Type B pancreatic cell (in vitro differentiated cells): ENCODE measurements at places on chromosomes 1 and 21. TPM values are rescaled to one million over a fixed set of nuclear protein-coding genes. Genes with fewer than 3 reads are reported as not detected.

NPR1 gene
- 2.2 and 2.4 TPM in 2 replicates for total RNA-seq

DNA sequence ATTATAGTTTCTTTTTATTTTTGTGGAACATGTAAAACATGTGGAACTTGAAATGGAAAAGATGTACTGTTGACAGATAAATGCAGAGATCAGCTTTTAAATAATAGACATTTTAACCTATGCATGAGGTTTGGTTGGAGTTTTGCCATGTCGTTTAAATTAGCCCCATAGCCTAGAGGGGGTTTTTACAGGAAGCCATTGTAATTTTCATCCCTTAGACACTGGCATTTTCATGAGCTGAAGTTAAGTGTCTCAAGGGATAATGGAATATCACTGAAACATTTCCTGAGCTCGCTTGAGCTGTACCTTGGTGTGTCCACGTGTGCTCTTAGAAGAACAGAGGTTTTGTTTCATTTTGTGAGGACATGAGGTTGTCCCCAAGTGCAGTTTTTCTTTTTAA, 54.2 kb downstream of the HMCN1 start:
- H3K4me1 ChIP-seq: peaks cover 21% of the 10 kb centered on the region
- H3K27ac ChIP-seq: no peak overlapping the region
- no peaks in the 10 kb centered on the region for H3K36me3 ChIP-seq

ZSWIM5 gene
- 1.9 and 2.7 TPM in 2 replicates for total RNA-seq

DNA sequence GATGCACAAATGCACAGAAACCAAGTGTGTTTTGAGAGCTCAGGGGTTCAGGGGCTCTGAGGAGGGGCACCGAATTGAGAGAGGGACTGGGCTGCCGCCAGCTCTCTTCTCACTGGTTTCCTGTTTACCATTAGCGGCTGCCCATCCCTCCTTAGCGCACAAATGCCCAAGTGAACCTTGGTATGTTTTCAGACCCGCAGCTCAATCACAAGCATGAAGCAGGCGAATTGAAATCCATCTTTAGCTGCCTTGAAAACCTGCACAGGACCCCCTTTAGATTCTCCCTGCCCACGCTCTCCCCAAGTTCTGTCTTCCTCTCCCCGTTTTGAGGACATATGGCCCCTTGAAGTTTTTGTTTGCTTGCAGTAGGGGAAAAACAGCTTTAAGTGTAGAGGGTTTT, 61.1 kb upstream of the ACOT11 start:
- no peaks in the 10 kb centered on the region for H3K27me3 ChIP-seq
- no peaks in the 10 kb centered on the region for H3K36me3 ChIP-seq
- no peak for DNase-seq
- peak overlapping the region; percentile 26 for H3K27ac ChIP-seq
- H3K4me3 ChIP-seq: peak overlapping the region; percentile 89

DNA sequence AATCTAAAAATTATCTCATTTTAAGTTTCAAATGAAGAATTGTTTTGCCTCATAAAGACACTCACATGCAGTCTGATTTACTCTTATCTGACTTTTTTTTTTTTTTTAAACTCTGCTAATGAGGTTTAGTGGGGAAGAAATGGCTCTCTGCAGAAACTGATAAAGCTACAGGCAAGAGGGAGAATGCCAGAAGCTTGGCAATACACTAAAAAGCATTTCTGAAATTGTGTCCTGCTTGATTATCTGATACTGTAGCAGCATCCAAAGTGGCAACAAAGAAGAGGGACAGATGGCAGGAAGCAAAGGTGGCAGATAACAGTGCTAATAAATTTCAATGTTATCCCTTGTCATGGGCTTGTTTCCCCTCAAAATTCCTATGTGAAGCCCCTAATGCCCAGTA, 1744.9 kb downstream of the NCAM2 start:
- H3K4me1 ChIP-seq: no peaks in the 10 kb centered on the region
- DNase-seq: no peak

GRCh38 chr1:2049718-2050431, at the start of gene PRKCZ:
PRKCZ (plus strand) TSS chr1:2050411; CDS start chr1:2050631, 220 bp downstream.
- H3K4me1 ChIP-seq: peaks cover 16% of the 10 kb centered on the region
- H3K4me3 ChIP-seq: peak within 1 kb of the TSS; percentile 88
- no peaks in the 10 kb centered on the region for H3K36me3 ChIP-seq
- H3K27ac ChIP-seq: peak within 1 kb of the TSS; percentile 89

GCLM gene
- 16.6 and 34.2 TPM in 2 replicates for total RNA-seq

LCE1E gene
- total RNA-seq: not detected in 2 replicates

- H3K27me3 ChIP-seq: no peaks in the 10 kb centered on the region
- H3K36me3 ChIP-seq: no peaks in the 10 kb centered on the region
- DNase-seq: no peak
- H3K4me1 ChIP-seq: peaks cover 8% of the 10 kb centered on the region
These were observed 78.1 kb downstream of the NKAIN1 start for GRCh38 chr1:31161571-31161970.

GRCh38 chr1:72066431-72066830, 215.9 kb downstream of the NEGR1 start:
- H3K4me3 ChIP-seq: no peak overlapping the region
- H3K36me3 ChIP-seq: no peaks in the 10 kb centered on the region
- no peaks in the 10 kb centered on the region for H3K4me1 ChIP-seq
- H3K27ac ChIP-seq: no peak overlapping the region
- H3K27me3 ChIP-seq: no peaks in the 10 kb centered on the region

DNA sequence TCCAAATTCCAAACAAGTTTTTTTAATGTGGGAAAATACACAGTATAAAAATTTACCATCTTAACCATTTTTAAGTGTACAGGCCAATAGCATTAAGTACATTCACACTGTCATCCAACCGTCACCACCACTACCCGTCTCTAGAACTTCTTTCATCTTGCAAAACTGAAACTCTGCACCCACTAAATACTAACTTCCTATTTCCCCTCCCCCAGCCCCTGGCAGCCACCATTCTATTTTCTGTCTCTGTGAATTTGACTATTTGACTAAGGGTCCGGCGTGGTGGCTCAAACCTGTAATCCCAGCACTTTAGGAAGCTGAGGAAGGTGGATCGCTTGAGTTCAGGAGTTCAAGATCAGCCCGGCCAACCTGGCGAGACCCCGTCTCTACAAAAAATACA, 36.1 kb downstream of the CLSTN1 start:
- peaks cover 11% of the 10 kb centered on the region for H3K36me3 ChIP-seq
- no peak for DNase-seq
- no peaks in the 10 kb centered on the region for H3K27me3 ChIP-seq
- H3K27ac ChIP-seq: no peak overlapping the region
